NCI-H226 (cell line): ENCODE measurements at places on chromosomes 3 and 15.

DNA sequence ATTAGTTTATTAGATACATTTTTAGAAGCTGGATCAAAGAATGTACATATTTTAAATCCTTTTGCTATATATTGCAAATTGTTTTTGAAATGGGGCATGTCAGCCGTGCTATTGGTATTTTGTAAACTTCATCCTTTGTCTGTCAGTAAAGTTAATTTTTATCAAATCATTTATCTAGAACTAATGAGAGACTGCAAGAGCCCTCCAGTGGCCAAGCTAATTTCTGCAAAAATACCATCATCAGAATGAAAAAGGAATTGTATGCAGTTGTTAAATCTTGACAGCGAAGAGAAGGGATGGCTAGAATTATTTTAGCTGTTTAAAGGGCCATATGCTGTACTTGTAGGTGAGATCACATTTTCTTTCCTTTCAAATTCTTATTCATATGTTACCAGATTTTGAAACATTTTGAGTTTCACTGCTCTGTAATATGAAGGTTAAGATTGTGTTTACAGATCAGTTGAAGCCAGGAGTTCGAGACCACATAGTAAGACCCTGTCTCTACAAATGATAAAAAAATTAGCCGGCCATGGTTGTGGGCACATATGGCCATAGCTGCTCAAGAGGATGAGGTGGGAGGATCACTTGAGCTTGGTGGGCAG lies 8.1 kb upstream of the CLDN11 start:
- no peak for DNase-seq

DNA sequence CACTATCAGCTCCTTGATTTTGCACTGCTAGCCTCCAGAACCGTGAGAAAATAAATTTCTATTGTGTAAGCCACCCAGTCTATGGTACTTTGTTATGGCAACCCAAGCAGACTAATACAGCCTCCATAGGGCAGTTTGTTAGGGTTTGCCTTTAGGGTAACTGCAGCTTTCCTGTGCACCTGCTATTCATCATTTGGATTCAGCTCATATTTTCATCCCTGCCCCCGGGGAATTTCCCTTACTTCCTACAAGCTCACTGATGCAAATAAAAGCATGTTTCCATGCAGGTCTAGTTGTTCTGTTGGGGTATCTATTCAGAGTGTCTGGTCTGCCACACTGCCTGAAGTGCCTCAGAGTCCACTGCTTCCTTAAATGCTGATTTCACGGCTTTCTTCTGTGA lies 48.6 kb upstream of the ATOSA start:
- DNase-seq: peak; percentile 18

DNA sequence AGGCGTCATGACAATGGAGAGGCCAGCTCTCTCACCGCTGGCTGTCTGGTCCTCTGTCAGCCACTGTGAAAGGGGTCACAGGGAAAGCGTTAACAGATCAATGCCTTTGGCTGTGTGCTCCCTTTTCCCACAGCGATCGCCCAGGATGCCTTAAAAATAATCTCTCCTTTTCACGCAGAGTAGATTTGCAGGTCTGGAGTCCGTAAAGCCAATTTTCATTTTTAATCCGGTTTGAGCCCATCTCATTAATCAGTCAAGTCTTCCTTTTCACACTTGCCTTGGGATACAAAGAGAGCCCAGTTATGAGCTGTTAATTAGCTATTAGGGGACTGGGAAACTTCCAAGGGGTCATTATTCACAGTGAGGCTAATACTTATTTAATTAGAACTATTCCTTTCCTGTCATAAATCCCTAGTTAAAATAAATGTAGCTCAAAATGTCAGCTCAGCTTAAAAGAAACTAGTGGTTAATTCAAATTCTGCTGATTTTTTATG lies 104.3 kb upstream of the RASGRP1 start:
- no peak for DNase-seq

DNA sequence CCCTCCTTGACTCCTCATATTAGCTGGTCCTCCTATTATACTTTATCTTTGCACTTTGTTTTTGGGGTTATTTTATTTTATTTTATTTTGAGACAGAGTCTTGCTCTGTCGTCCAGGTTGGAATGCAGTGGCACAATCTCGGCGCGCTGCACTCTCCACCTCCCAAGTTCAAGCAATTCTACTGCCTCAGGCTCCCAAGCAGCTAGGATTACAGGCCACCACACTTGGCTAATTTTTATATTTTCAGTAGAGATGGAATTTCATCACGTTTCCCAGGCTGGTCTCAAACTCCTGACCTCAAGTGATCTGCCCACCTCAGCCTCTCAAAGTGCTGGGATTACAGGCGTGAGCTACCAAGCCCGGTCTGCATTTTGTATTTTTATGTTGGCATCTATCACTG lies 126.7 kb downstream of the FOXB1 start:
- DNase-seq: no peak

DNA sequence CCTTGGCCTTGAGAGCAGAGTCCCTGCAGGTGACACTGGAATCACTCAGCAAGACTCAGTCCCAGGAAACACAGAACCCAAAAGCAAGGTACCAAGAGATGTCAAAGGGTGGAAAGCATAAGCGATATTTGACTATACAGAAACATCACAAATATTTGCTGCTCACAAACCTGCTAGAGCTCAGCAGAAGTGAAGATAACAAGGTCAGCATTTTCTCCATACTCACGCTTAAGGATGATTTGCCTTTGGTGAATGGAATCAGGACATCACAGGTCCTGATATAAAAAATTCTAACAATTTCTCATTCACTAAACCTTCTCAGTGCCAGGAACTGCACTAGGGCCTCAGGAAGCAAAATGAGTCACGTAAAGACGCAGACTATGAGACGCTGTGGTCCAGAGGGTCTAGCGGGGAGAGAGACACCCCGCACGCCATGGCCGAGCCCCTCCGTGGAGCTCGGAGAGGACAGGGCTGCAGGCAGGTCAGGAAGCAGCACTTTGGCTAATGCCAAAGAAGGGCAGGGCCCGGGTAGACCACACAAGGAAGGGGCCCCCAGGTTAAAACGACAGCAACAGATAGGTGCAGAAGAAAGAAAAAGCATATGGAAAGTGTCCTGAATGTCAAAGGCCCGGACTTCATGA lies 10.7 kb downstream of the PCSK6 start:
- no peak for DNase-seq

DNA sequence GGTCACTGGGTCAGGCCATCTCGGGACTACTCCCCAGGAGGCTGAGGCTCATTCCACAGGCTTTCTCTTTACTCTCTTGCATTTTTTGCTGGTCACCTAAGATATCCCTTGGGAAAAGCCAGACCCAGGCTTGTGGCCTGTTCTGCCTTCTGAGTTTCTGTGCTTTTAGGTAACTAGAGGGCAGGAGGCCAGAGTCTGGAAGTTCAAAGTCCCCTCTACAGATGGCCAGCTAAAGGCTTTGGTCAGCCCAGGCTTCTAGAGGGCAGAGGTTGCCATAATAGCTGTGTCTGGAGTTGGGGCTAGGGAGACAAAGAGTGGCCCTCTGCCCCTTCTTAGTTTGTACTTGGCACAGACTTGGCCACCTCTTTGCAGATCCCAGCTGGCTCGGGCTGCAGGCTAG lies 8.4 kb upstream of the PARP6 start:
- DNase-seq: no peak

- DNase-seq: peak; percentile 7
These were observed 73.3 kb downstream of the SYNPR start for GRCh38 chr3:63351159-63352007.

GRCh38 chr3:30518181-30518864 lies 88.1 kb upstream of the TGFBR2 start:
- DNase-seq: peak; percentile 21

GRCh38 chr15:48550822-48551525 lies 94.5 kb downstream of the FBN1 start:
- no peak for DNase-seq

- no peak for DNase-seq
These were observed at the start of gene CHRNA3 for GRCh38 chr15:78620527-78621421. Gene CHRNA3 (minus strand): TSS chr15:78620996. CDS start chr15:78620794, 202 bp downstream.

- no peak for DNase-seq
These were observed 75.3 kb upstream of the LRRFIP2 start for GRCh38 chr3:37249717-37250116.

GRCh38 chr3:25513642-25514266 lies 85.7 kb downstream of the RARB start:
- DNase-seq: no peak

GRCh38 chr15:88243895-88244787 lies 12.4 kb downstream of the NTRK3 start:
- DNase-seq: peak; percentile 26

GRCh38 chr3:62749657-62750056 lies 125.6 kb downstream of the CADPS start:
- DNase-seq: no peak

GRCh38 chr3:62266668-62267283 lies 106.6 kb downstream of the FEZF2 start:
- no peak for DNase-seq

DNA sequence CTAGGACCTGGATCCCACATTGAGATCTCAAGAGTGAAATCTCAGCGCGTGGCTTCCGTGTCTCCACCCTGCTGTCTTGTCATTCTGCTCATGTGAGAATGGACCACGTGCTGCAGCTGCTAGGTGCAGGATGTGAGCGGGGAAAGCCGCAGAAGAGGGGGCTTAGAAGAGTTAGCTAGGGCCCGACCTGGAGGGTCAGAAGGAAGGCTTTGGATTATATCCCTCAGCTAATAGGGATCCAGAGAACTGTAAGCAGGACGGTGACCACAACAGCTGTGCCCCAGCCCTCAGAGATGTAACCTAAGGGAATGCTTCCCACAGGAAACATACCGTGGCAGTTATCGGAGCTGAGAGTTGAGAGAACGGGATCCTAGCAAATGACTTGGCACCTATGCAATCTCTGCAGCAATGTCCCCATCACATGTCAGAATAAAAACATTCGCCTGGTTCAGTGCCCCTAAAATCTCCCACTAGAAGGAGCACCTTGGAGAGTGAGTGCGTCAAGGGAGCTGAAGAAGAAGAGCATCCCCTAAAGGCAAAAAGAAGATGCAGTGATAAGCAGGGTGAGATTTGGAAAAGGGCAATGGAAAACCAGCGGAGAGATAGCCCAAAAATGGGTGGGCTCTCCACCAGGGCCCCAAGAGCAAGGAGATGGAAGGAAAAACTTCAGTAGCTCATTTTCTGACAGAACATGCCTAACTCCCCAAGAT lies 76.9 kb upstream of the ST8SIA2 start:
- DNase-seq: no peak

GRCh38 chr3:152394246-152394645 lies 125.5 kb downstream of the MBNL1 start:
- no peak for DNase-seq

DNA sequence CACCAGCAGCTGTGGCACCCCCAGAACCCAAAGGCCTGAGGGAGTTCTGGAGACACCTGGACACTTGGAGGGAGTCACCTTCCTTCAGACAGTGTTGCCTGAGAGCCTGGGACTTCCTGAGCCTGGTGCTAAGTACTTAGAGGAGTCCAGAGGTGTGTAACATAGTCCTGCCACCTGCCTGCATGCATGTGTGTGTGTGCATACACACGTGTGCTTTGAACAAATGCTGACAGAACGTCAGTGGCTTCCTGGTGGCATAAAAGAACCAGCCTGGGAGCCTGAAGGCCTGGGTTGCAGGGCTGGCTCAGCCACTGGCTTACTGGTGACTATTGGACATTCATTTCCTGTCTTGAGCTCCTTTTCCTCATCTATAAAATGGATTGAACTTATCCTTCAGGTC lies 3.2 kb upstream of the CPN2 start:
- no peak for DNase-seq

DNA sequence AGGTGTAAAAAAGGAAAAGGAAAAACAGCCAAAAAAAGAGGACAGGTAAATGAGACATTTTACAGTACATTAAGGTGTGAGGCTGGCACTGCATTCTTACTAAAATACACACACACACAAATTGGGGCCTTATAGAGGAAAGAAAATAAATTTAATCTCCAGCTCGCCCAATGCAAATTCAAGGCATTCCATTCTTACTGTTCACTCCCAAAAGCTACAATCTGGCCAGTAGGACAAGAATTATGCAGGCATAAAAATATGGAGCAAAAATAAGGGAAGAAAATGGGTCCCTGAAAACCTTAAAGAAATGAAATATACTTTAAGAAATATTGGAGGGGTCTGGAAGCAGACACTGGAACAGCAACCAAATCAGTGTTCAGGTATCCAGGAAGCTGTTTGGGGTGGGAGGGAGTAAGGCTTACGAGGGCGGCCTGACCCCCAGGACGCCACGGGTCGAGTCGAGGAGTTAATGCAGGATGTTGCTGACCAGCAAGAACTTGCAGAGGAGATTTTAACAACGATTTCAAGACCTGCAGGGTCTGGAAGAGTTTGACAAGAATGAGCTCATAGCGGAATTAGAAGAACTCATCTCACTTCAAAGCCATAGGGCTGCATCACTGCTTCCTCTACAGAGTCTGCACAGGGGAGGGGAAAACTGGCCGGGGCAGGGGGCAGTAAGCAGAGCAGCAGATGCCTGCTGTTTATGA lies 245.5 kb downstream of the TBL1XR1 start:
- peak; percentile 37 for DNase-seq

DNA sequence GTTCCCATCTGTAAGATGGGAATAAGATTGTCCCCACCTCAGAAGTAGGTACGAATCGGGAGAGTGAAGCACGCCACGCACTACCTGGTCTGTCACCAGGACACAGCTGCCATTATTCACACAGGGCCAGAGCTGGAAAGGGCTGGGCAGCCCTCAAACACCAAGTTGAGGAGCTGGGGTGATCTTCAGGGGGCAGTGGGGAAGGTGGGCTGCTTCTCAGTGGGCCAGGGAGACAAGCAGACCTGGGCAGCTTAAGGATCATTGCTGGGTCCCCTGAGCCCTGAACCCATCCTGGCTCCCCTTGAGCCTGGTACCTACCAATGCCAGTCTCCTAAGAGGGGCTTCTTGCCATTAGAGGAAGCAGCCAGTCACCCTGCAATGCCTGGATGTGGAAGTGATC lies 82.1 kb downstream of the SMAD6 start:
- no peak for DNase-seq

GRCh38 chr3:151276687-151277042 lies 1.7 kb downstream of the P2RY14 start:
- DNase-seq: no peak

DNA sequence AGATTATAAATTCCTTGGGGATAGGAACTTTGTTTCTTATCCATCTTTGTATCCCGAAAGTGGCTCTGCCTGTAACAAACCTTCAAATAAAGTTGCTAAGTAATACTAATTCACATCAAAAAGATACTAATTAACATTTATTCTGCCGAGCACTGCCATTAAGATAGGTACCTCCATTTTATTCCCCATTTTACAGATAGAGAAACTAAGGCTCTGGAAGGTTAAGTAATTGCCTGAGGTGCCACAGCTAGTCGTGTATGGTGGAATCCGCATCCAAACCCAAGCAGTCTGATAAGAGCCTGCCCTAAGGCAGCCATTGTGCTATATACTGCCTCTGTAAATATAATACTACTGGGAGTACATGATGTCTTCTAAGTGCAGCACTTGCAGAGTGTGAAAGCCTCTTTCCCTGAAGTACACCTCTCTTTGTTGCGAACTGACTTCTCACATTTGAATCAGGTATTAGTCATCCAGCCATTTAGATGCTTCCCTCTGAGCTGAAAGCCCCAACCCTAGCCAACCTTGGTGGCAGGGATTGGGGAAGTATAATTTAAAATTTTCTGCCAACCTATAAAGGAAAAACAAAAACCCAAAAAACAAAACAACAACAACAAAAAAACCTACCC lies 78.5 kb upstream of the CHD2 start:
- peak; percentile 58 for DNase-seq

GRCh38 chr15:35657679-35658311 lies 111.8 kb upstream of the DPH6 start:
- no peak for DNase-seq

GRCh38 chr15:27057904-27058645 lies 87.1 kb downstream of the GABRG3 start:
- DNase-seq: no peak
